Urinary bladder (tissue), 4 donors: ENCODE measurements at places on chromosomes 1 and 21. TPM values are rescaled to one million over a fixed set of nuclear protein-coding genes. Genes with fewer than 3 reads are reported as not detected.

- no peak for DNase-seq
Observed at GRCh38 chr1:151461694-151462093, 2.4 kb upstream of the POGZ start.

The RGSL1 gene
- total RNA-seq, result not detected

GRCh38 chr1:6996371-6996770 is 211.1 kb downstream of the CAMTA1 start:
- DNase-seq, result no peak

GRCh38 chr1:47611992-47612391 is 174.1 kb downstream of the FOXD2 start:
- no peak for DNase-seq

DNA sequence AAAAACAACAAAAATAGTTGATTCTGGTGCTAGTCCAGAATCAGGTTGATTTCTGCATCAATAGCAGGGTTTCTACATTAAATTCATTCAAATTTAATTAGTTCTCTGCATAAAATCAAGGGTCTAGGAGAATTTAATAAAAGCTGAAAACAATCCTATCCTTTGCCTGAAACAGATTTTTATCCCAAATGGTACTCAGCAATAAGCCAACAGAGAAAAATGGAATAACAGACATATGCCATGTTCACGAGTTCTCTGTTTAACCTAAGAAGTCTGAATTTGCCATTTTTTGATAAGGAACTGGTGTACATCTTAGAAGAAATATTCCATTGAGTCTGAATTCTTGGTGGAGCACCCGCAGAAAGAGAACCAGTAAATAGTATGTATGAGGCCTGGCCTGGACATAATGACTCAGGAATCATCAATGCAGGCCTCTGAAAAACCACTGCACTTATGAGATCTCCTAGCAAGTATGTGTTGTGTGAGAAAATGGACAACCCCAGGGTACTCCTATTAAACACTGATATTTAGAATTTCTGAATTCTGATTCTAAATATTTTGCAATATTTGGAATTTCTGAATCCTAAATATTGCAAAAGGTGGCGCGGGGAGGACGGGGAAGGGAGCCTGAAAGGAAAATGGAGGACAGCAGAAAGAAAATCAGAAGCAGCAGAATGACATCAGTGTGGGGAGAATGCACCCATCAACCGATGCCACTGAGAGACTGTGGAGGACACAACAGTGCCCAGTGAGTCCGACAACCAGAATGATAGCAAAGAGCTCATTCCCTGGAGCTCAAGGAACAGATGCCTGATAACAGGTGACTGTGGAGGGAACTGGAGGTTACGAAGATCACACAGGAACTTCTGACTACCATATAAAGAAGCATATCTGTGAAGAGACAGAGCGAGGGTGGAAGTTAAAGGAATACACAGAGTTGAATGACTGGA is 97.6 kb downstream of the APP start:
- no peak for DNase-seq

GRCh38 chr1:115452600-115453329 is 114.7 kb upstream of the NGF start:
- DNase-seq, result no peak

GRCh38 chr1:31227891-31228568 is 11.7 kb downstream of the NKAIN1 start:
- no peak for DNase-seq

The C1orf116 gene
- 6.2 TPM for total RNA-seq

The PADI2 gene
- 5.6 TPM for total RNA-seq

The GALE gene
- 11.2 TPM for total RNA-seq

The AJAP1 gene
- 1.2 TPM for total RNA-seq

DNA sequence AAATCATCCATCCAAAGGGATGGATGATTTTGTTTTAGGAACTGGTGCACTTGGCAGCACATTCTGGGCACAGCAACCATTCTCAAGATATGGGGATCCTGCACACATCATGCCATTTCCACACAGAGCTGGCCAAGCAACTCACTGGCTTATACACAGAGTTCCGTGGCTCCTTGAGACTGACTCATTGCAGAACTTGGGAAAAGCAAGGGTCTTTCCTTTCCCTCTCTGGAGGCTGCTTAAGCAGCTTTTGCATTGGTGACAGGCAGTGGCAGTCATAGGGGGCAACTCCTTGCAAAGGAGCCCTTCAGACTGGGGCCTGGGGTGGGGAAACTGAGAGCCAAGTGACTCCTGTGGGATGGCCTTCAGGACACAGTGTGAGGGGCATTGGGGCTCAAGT is 1.9 kb upstream of the MAD2L2 start:
- DNase-seq, result no peak

DNA sequence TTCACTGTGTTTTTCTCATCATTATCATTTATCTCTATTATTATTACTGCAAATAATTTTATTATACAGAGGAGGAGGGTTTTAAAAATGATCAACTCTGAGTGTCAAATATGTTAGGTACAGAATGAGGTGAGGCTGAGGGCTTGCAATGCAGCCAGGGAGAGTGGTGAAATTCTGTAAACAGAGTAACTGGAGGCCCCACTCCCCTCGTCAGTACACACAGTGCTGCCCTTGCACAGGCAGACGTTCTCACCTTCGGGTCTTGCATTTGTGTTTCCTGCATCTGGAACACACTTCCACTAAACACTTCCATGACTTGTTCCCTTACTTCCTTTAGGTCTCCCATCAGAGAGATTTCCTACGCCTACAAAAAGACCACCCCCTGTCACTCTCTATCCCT is 24.3 kb upstream of the COA6 start:
- no peak for DNase-seq

The PTPN7 gene
- total RNA-seq, result 1.2 TPM

The ZNF695 gene
- total RNA-seq, result 2.7 TPM

GRCh38 chr1:39142401-39143060 is 62.0 kb upstream of the MACF1 start:
- DNase-seq, result no peak

The TAS1R2 gene
- not detected for total RNA-seq

The OR2L5 gene
- not detected for total RNA-seq

GRCh38 chr1:198086051-198086745 is 70.6 kb upstream of the NEK7 start:
- no peak for DNase-seq

DNA sequence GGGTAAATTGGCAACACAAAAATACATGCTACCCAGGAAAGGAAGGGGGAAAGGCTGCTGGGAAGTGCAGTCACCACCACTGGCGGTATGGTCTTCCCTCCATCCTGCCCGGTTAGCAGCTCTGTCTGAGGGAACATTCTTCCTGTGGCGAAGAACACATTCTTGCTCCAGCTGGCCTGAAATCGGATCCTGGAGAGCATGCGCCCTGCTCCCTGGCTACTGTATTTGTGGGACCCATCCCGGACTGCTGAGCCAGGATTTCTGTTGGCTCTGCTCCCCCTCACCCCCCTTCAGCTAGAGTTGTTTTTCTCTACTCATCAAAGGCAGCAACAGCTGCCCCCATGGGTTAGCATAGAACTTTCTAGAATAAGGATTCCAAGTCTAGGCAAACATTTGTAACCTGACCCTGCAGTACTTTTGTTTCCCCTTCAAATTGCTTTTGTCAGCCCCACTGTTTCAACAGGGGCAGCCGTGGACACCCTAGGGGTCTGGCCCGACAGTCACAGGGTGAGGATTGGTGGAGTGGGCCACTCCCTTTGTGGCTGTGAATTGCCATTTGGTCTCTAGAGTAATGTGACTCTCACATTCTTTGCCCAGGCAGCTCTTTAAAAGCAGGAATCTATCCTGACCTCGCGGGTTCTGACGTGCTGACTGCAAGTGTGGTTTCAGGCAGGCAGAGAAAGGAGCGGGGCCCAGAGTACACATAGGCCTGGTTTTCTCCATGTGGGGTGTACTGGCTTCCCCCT is 157.7 kb downstream of the TOMM20 start:
- no peak for DNase-seq

The S100B gene
- total RNA-seq, result 31.9 TPM

The DISC1 gene
- total RNA-seq, result 32.0 TPM

The LRRC71 gene
- total RNA-seq, result 0.16 TPM

DNA sequence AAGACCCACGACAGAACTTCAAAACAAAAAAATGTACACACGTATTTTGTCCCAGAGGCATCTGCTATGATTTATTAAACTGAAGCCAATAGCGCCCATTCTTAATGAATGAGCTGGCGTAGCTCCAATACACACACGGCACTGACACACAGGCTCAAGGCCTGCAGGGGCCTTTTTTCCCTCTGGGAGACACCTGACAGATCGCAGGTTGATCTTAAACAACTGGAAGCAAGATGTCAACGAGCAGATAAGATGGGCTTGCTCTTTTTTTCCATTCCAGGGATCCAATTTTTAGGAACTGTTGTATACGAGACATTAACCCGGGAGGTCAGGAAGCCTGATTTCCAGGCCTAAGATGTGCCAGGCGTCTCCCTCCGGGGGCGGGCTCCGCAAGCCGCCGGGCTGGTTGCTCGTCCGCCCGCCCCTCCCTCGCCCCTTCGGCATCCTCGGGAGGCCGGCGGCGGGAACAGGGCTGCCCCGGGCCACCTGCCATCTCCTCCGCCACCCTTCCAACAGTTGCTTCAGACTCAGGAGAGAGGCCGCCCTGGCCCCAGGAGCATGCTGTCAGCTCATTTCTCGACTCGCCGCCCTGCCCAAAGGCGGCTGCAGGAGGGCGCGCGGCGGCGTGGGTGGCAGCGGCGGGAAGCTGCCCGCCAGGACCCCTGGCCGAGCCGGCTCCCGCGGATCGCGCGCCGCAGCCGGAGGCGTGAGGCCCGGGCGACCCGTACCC is 735 bp downstream of the TTC13 start:
- no peak for DNase-seq

- DNase-seq, result no peak
Observed at GRCh38 chr1:163090321-163090945, 21.3 kb downstream of the RGS4 start.

DNA sequence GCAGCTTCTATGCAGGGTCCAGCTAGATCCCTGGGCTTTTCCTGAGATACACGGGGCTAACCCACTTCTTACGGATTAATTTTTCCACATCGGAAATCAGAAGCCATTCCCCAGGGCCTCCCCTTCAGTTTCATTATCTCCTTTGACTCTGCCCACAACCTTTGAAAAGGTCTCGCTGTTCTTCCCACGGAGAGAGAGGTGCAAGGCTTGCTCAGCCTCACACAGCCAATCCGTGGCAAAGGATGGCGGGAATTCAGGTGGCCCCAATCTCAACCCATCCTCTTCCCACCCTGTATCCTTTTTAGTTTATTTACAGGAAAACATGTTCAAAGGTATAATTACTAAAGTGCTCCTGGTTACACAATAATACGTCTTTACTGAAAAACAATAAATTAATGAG is 702 bp upstream of the MAPKAPK2 start:
- no peak for DNase-seq

The OR2T3 gene
- not detected for total RNA-seq

GRCh38 chr1:63119575-63120155 is 202.7 kb upstream of the FOXD3 start:
- no peak for DNase-seq

DNA sequence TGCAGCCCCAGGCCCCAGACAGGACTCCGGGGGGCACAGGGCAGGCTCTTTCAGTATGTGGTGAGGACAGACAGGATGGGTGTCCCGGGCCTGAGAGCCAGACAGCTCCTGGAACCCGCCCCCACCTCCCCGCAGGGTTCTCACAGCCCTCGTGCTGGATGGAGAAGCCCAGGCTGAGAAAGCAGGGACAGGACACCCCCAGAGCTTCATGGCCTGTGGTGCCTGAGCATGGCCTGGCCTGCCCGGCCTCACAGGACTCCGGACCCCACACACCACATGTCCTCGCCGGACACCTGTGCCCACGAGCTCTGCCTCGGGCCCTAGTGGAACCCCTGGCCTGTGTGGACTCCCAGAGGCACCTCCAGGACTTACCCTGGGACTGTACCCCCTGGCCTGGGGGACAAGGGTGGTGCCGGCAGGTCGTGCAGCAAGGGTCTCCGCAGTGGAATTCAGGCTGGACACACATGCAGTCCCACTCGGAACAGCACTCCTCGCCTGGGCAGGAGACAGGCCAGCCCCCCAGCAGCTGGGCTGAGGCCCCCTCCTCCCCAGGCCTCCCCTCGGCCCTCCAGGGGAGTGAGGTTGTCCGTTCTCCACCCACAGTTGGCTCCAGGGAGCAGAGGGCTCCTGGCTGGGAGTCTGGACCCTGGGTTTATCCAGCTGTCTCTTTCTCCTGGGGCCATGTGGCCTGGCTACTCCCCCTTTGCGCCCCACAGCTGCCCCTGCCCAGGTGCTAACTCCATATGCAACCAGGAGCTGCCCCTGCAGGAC is 1.2 kb downstream of the TNFRSF18 start:
- no peak for DNase-seq

- DNase-seq, result no peak
Observed at GRCh38 chr1:24209097-24209496, 22.0 kb upstream of the IFNLR1 start.

The C1QC gene
- 25.4 TPM for total RNA-seq

DNA sequence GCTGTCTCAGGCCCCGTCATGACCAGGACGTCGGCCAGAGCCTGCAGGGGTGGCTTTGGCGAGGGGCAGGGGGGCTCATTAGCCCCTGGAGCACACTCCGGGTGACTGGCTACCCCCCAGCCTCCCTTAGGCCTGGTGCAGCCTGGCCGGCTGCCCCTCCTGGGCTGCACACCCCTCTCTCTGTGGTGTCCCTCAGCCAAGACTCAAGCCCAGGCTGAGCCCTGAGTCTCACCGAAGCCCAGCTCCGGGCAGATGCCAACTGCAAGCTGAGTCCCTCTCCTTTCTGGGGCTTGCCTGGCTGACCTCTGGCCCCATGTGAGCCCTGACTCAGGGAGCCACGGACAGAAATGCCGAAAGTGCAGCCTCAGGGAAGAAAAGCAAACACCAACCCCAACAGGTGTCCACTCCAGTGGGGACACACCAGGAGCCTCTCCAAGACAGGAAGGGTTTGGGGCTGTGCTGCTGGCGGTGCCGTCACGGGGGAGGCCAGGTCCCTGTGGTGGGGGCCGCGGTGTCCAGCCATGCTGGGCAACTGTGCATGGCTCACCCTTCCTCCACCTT is 5.3 kb upstream of the IBA57 start:
- no peak for DNase-seq

The S100A12 gene
- total RNA-seq, result 5.6 TPM

The C1orf94 gene
- total RNA-seq, result not detected

- no peak for DNase-seq
Observed at GRCh38 chr1:108560189-108560873, 431 bp downstream of the EEIG2 start.

The PROK1 gene
- total RNA-seq, result not detected

DNA sequence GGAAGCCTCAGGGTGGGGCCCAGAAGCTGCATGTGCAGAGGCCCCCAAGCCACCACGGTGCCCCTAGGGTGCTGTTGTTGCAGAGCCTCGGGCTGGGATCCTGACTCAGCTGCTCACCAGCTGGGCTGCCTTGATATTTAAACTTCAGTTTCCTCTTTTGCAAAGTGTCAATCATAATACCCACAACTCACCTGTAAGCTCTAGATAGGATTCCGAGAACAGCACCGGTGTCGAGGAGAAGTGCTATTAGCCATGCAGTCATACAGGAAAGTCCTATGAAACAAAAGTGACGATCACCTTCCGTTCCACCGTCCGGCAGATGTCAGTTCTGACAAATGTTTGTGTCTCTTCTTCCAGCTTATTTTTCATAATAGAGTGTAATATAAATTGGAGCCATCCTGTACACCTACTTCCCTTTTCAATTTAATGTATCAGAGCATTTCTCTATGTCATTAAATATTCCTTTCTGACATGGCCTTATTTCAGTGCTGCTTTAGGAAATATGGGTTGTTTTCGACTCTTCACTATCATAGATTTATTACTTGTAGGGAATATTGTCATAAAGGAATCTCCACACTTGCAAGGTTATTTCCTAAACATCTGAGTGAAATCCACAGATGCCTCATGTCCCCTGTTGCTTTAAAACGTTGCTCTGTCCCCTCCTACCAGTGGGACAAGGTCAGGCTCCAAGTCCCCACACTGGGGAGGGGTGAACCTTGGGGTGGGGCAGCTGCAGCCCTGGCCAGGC is 100.8 kb downstream of the SIK1 start:
- DNase-seq, result no peak
